ENCODE measurements at places on chromosomes 4 and X. TPM values are rescaled to one million over a fixed set of nuclear protein-coding genes. Genes with fewer than 3 reads are reported as not detected.

- peak; percentile 77 for DNase-seq
Observed at GRCh38 chrX:12950851-12951594, 23.9 kb upstream of the TMSB4X start.

- DNase-seq = no peak
Observed at GRCh38 chr4:158578476-158578875, 56.8 kb downstream of the RXFP1 start.

DNA sequence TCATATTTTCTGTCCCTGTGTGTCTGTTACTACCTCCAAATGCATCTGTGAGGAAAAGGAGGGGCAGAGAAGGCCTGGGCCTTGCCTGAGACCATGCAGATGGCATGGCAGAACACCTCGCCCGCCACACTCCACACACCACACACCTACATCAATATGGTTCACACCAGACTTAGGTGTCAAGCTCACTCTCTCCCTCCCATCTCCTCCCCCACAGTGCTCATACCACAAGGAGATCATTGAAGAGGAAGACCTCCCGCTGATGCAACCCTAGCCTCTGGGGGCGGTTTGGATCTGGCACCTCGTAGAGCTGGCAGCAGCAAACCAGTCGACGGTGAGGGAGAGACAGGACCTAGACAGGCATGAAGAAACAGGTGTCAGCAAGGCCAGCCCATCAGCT is 16.6 kb upstream of the KDM5C start:
- DNase-seq = no peak

DNA sequence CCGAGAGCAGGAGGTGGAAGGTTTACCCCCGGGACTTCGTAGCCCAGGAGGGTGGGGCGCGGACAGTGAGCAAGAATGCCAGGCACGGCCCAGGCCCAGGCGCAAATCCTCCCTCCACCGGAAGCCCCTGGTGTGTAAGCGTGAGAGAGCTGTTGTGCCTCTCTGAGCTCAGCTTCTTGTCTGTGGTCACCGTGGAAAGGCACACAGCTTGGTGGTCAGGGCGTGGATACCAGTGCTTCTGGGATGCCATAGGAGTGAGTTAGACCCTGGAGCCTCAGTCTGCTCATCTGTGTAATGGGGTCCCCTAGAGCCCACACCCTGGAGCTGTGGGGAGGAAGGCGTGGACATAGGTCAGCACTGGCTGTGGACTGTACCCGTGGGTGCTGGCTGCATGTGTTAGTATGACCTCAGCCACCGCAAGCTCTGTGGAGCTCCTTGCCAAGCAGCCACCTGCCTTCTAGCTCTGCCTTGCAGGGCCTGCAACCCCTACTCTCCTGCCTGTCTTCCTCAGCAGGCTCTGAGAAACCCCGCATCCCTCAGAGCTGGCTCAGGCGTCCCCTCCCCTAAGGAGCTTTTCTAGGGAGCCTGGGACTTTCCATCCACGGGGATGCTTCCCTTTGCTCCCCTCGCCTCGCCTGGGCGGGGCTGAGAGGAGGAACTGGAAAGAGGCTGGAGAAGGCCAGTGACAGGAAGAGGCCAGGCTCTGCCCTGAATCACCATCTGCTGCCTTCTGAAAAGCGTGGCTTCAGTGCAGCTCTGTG is 28.0 kb upstream of the AFAP1 start:
- DNase-seq = no peak

DNA sequence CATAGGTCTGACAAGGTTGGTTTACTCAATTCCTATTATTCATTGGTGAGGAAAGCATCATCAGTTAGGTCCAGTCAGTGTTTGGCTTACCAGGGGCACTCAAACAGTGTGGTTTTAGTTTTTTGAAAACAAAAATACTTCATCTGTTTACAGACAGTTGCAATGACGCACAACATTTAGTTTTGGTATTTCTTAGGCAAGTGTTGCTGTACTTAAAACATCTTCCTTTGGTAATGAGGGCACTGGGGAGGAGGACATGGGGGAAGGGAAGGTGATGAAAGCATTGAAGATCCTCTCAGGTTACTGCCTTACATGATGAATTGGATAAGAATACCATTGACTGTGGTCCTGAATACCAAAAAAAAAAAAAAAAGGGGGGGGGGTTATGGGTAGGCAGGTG is 93.7 kb upstream of the MAOA start:
- DNase-seq = no peak

- no peak for DNase-seq
Observed at GRCh38 chrX:52034211-52034610, 34.8 kb downstream of the MAGED4B start.

DNA sequence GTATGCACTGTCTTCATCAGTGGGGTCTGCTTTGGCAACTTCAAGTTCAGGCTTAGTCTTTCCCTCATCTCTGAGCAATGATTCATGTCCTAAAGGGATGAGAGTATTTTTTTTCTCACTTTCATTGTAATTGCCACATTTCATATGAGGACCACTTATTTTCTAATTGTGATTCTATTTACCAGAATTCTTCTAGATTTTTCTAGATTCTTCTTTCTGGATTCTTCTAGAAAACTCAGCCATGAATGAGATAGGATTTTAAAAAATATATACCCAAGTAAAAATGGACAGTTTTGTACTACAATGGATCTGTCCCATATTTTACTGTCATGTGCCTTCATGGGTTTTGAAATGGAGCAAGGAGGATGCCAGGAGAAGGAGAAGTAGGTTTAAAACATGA is 78.4 kb downstream of the TSPAN7 start:
- no peak for DNase-seq

DNA sequence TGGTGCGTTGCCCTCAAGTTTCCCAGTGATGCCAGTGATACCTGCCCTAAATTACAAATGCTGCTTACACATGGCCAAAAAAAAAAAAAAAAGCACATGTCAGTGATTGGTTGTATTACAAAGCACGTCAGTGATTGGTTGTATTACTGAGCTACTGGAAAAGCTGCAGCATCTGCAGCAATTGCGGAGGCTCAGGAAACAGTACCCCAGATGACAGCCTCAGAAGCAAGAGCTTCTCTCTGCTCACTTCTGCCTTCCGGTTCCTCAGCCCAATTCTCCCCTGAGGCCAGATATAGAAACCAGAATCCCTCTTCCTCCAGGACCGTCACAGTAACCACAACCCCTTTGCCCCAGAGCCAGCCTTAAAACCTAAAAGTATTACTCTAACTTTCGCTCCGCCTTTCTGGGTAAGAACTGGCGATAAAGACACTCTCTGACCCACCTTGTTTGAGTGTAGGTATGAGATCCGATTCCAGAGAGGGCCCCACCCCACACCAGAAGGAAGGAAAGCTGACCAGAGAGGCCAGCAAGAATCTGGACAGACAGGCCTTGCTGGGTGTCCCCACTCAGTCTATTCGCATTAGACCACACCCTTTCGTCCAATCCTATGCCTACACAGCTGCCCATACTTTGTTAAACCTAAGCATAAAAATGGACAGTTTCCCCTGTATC is 85.0 kb upstream of the SORBS2 start:
- no peak for DNase-seq

- no peak for DNase-seq
Observed at GRCh38 chrX:9258421-9259104, 206.3 kb upstream of the TBL1X start.

GRCh38 chr4:87179751-87180150 is 40.7 kb downstream of the KLHL8 start:
- no peak for DNase-seq

The FRMPD4 gene
- total RNA-seq = not detected

The DGAT2L6 gene
- total RNA-seq = not detected

DNA sequence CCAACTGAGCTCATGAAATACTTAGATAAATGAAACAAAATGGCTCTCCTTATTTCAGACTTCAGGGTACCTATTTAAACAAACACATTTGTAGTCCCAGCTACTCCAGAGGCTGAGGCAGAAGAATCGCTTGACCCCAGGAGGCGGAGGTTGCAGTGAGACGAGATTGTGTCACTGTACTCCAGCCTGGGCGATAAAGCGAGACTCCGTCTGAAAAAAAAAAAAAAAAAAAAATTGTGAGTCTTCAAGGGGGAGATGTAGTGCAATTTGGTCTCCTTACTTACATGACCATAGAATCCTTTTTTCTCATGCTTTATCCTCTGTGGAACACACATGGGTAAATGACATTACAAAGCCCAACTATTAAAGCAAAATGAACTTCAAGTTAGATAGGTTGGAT is 2.3 kb upstream of the ADAMTS3 start:
- DNase-seq = no peak

DNA sequence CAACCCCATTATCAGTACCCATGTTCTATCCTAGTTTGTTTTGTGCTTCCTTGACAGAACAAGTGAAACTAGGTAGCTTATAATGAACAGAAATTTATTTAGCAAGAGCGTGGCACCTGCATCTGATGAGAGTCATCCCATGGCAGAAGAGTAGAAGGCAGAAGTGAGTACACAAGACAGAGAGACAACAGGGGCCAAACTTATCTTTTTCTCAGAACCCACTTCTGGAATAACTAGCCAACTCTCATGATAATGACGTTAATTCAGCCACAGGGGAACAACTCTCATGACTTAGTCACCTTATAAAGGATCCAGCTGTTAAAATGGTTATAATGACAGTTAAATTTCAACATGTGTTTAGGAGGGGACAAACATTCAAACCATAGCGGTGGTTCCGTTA is 644.9 kb downstream of the TECRL start:
- DNase-seq = no peak

- DNase-seq = no peak
Observed at GRCh38 chrX:8720136-8720535, 11.8 kb downstream of the ANOS1 start.

- peak; percentile 61 for DNase-seq
Observed at GRCh38 chr4:151801547-151802516, 41.0 kb upstream of the GATB start.

- no peak for DNase-seq
Observed at GRCh38 chrX:124726881-124727280, 380.5 kb downstream of the SH2D1A start.

The COL4A5 gene
- not detected for total RNA-seq

DNA sequence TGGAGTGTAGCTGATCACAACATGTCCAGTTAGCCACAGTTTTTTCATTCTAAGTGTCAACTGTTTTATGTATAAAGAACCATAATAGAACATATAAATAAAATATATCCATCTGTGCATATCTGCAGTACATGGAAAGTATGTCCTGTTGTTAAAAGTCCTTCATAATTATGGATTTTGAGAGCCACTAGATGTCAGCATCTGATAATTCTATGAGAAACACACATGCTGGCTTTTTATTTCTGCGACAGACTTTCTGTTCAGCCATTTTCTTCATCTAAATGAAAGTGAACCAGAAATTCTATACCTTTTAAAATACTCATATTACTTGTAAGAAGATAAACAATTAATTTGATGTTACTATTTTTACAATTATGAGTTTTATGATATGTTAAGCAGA is 251.5 kb downstream of the GPM6A start:
- no peak for DNase-seq

The HOPX gene
- 72.3 TPM for total RNA-seq

- DNase-seq = no peak
Observed at GRCh38 chrX:43405191-43405590, 250.9 kb upstream of the MAOA start.

- DNase-seq = no peak
Observed at GRCh38 chr4:148749403-148749802, 307.2 kb upstream of the NR3C2 start.

GRCh38 chr4:188455062-188455752 is 316.0 kb downstream of the TRIML1 start:
- DNase-seq = no peak

- no peak for DNase-seq
Observed at GRCh38 chrX:111857534-111858060, 18.4 kb upstream of the TRPC5OS start.

DNA sequence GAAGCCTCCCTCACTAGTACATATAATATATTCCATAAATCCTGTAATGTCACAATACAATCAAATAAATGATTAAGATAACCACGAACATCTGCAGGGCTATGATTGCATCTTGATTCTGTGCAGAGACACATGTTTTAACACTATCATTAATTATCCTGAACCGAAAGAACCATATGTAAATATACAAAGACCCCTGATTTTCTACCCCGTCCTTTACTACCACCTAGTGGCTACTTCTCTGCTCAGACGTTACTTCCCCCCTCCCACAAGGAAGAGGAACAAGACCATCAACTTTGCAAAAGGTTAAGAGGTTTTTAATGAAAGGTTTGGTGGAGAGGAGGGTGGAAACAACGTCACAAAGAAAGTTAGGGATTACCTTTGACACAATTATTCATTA is 134.0 kb downstream of the COL4A6 start:
- DNase-seq = no peak

The SH3D19 gene
- not detected for total RNA-seq

The RHOH gene
- 134 TPM for total RNA-seq

The RGS12 gene
- 9.7 TPM for total RNA-seq

DNA sequence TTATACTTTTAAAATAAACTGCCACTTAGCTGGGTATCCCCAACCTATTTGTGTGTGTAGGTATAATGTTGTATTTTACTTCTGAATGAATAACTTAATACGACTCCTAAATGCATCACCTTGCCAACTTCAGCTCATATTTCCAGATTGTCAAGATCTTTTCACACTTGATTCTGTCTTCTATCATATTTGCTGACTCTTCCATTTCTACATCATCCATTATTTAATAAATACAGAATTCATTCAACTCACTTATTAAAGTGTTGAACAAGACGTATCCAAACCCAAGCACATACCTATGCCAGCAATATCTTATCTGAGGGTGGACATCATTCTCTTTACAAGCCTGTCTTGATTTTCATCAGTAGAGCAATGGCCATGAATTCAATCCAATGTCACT is 91.2 kb upstream of the FAM47C start:
- no peak for DNase-seq

GRCh38 chr4:173794662-173795061 is 264.6 kb upstream of the HAND2 start:
- no peak for DNase-seq

The MSANTD1 gene
- 0.87 TPM for total RNA-seq

The SMIM14 gene
- total RNA-seq = 4.4 TPM

DNA sequence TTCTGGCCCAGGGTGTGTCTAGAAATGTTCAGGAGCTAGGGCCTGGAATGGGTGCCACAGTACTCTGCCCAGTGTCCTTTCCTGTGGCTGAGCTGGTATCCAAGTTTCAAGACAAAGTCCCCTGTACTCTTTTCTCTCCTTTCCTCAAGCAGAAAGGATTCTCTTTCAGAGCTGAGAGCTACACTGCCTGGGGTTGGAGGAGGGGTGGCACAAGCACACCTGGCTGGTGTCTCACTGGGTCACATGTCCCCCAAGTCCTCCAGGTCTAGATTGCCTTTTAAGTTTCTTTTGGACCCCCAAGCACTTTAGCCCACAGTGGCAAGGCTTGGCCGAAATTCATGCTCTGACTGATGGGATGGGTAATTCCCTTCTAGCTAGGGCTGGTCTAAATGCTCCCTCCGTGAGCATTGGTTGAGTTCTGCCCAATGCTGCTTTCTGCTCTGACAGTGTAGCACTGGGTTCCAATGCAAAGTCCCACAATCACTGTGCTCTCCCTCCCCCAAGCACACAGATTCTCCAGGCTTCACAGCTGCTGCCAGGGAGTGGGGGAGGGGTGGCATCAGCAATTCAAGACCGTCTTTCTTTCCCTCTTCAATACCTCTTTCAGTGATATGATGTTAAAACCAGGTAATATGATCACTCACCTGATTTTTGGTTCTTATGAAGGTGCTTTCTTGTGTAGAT is 47.8 kb downstream of the BEX3 start:
- DNase-seq = no peak

GRCh38 chr4:139740121-139740520 is 74.5 kb downstream of the MGST2 start:
- DNase-seq = no peak

GRCh38 chrX:13055486-13055885 is 11.1 kb upstream of the FAM9C start:
- no peak for DNase-seq

GRCh38 chr4:147942729-147943128 is 210.8 kb downstream of the ARHGAP10 start:
- DNase-seq = no peak

GRCh38 chrX:130704053-130705038 is 198.7 kb downstream of the ENOX2 start:
- no peak for DNase-seq
